ENCODE measurements at places on chromosomes 12 and 14.

GRCh38 chr12:5915511-5915910 lies 29.5 kb downstream of the ANO2 start:
- no peak for DNase-seq

DNA sequence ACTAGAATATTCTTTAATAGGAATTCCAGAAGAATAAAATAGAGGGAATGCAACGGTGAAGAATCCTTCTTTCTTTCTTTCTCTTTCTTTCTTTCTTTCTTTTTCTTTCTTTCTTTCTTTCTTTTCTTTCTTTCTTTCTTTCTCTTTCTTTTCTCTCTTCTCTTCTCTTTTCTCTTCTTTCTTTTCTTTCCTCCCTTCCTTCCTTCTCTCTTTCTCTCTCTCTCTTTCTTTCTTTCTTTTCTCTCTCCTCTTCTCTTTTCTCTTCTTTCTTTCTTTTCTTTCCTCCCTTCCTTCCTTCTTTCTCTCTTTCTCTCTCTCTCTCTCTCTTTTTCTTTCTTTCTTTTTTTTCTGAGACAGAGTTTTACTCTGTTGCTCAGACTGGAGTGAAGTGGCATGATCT lies 160.8 kb upstream of the PRICKLE1 start:
- DNase-seq = no peak

- DNase-seq = no peak
These were observed 33.6 kb upstream of the SEL1L start for GRCh38 chr14:81567302-81567701.

GRCh38 chr12:15534874-15535273 lies 212.6 kb downstream of the PTPRO start:
- DNase-seq = no peak

GRCh38 chr12:45878630-45879255 lies 111.6 kb downstream of the SCAF11 start:
- no peak for DNase-seq

DNA sequence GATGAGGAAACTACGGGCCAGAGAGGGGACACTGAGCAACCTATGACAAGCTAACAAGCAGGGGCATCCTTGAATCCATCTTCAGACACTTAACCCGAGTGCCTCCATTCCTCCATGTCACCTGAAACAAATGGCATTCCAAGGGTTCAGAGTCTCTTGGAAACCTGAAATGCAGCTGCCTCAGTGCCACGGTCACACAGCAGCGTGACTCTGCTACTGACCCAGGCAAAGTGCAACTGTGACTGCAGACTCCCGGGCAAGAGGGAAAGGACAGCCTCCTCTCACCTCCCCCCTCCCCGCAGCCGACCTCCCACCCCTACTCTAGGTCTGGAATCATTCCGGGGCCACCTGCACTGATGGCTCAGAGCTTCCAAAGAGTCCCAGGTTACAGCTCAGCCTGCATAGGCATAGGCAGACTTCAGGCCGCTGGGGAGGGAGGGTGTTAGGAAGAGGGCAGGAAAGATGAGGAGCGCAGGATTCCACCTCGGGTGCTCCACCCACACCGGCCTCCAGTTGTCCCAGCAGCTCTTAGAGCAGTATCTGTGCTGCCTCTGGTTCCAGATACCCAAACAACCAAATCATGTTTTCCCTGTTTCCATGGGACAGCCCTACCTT lies 53.2 kb downstream of the KCNK10 start:
- no peak for DNase-seq

DNA sequence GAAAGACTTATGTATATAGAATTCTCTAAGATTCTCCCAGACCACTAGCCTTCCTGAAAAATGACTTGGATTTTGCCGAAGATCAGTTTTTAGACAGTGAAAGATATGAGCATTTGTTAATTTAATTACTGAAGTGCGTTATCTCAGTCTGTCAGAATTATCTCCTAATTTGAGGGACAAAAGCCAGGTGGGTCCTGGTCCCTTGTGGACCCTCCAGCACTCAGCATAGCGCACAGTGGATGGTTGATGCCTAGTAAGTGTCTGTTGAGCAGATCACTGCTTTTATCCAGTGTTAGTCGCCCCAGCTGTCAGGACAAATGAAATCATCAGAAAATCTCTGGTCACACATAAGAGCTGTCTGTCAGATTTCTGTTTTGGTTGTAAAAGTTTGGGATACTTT lies 80.4 kb downstream of the EML1 start:
- no peak for DNase-seq

DNA sequence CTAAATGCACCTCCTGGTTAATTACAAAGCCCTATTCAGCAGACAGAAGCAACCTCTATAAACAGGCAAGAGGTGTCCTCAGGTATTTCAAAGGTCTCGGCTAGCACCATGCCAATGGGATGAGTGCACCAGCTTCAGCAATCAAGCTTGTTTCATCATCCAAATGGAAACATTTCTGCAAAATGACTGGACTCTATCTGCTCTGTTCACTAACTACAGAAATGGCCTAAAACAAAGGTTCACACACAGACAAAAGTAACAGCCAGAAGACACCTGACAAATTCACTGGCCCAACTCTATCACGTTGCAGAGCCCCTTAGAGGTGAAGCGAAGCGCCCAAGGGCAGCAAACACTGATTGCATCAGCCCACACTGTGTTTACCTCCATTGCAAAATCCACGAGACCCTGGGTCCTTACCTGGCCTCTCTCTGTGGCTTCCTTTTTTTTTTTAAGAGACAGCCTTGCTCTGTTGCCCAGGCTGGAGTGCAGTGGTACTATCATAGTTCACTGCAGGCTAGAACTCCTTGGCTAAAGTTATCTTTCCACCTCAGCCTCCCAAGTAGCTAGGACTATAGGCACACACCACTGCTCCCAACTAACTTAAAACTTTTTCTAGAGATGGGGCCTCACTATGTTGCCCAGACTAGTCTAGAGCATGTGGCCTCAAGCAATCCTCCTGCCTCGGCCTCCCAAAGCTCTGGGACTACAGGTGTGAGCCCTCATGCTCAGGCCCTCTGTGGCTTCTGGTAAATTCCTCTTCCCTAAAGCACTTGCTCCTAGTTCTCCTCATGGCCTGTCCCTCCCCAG lies 8.5 kb upstream of the SYNE3 start:
- no peak for DNase-seq

- no peak for DNase-seq
These were observed 219.2 kb downstream of the MSRB3 start for GRCh38 chr12:65497660-65498059.

GRCh38 chr12:3564861-3565260 lies 73.9 kb downstream of the PRMT8 start:
- no peak for DNase-seq

GRCh38 chr14:68873376-68873775 lies 80.5 kb upstream of the ZFP36L1 start:
- no peak for DNase-seq

DNA sequence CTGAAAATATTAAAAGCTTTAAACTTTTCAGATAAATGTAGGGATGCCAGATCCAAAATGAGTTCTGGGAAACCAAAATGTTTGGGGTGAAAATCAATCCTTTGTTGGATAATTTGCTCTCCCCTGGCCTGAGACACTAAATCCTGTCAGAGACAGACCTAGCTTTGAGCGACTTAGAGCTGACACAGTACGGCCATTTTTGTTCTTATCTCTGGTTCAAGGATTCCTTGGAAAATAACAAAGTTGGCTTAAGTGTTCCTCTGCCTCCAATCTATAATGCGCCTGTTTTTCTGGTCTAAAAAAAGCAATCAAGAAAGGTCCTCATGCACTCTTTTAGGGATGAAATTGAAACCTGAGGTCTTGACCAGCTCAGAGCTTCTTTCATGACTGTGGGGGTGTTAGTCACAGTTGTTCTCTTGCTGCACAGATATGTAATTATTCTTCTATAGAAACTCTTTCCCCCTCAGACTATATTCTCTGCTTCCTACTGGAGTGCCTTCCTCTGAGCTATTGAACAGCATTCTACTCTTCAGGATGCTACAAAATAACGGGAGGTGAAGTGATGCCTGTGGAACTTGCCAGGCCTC lies 52.3 kb upstream of the EGLN3 start:
- DNase-seq = no peak

DNA sequence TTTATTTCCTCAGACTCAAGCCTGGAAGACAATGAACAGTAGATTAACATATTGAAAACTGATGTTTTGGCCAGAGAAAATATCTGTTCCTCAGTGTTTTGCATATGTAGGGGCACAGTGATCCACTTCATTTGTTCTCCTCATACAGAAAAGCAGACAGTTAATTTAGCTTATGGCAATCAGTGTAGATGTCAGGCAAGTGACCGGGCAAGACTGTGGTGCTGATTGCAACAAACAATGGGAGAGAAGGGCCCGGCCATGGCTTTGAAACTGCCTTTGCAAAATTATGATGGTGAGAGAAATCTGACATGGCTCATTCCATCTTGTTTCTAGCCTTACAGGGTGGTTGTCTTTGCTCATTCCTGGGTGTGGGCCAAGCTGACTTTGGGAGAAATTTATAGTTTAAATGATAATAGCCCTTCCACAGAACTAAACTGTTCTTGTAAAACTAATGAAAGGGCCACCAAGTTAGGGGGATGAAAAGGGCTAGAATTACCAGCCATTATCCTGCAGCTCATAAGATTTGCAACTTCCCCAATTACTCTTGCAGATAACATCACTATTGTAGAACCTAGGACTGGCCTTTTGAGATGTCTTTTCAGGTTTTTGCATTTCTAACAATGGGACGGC lies 220.3 kb downstream of the KTN1 start:
- DNase-seq = peak; percentile 23

- no peak for DNase-seq
These were observed 12.9 kb upstream of the ORAI1 start for GRCh38 chr12:121613462-121613861.

DNA sequence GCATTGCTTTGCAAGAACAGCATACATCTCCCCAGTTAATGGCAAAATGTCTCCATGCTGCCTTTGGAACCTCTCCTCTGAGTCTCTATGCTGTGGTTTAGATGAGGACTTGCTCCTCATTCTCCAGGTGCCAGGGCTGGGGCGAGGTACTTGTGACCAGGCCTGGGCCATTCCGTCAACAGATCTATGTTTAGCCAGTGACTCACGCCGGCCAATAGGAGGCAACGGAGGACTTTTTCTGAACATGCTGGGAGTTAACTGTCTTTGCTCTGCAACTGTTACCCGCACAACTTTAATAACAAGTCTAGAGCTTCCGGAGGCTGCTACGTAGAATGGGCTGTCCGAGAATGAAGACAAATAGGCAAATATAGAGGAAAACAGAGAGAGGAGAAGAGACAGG lies 214.2 kb downstream of the GLT1D1 start:
- DNase-seq = no peak

DNA sequence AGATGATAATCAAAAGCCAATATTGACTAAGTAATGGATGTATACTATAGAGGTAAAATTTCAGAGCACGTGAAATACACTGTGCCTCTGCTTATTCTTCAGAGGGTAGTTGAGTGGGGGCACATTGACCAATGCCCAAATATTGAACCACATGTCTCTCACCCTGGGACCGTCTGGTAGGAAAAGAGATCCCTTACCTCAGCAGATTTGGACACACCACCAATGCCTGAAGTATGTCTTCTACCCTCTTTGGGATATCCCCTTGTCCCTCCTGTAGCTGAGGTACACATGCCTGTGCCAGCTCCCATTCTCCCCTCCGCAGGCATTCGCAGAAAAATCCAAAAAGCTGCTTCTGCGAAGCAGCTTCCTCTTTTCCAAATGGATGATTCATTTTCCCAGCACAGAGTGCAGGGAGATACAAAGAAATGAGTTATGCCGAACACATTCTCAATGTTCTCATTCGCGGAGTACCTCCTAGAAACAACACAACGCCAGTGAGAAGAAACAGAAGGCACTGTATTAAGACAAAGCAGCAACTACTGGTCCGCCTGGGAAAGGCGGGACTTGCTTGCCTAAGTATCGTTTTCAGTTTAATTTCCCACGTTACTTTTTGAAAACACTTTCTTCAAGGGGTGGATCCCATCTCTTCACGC lies 691 bp downstream of the ZFYVE26 start:
- DNase-seq = no peak

DNA sequence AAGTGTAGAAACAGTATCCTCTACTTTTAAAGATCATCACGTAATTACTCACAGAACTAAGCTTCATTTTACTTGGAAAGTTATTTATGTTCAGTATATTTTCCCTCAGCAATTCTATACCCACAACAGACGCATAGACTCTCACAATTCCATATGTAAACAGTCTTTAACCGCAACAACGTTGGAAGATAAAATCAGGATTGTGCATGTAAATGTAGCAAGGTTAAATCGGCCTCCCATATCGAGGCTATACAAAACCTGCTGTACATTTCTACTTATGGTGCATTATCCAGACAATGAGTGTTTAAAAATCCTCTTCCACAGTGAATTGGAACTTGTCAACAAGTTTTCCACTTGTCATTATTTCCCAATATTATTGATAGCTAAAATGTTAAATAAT lies 581.1 kb downstream of the SLC16A7 start:
- DNase-seq = no peak

GRCh38 chr12:12147111-12147510 lies 76.4 kb downstream of the BCL2L14 start:
- DNase-seq = no peak

DNA sequence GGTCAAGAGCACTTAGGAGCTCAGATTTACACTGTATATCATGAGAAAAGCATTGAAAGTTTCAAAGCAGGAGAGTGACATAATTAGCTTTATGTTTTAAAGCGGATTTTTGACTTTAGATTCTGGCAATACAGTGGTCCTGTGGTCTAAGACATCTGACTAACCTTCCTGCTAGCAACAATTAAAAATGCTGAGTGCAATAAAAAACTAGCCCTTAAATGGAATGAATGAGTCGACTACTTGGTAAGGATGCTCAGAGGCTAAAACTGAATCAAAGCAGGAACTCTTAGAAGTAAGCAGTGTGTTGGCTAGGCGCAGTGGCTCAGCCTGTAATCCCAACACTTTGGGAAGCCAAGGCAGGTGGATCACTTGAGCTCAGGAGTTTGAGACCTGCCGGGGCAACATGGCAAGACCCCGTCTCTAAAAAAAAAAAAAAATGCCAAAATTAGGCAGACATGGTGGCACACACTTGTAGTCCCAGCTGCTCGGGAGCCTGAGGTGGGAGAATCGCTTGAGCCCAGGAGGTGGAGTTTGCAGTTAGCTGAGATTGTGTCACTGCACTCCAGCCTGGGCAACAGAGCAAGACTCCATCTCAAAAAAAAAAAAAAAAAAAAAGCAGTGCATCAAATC lies 18.9 kb downstream of the BICD1 start:
- DNase-seq = no peak

DNA sequence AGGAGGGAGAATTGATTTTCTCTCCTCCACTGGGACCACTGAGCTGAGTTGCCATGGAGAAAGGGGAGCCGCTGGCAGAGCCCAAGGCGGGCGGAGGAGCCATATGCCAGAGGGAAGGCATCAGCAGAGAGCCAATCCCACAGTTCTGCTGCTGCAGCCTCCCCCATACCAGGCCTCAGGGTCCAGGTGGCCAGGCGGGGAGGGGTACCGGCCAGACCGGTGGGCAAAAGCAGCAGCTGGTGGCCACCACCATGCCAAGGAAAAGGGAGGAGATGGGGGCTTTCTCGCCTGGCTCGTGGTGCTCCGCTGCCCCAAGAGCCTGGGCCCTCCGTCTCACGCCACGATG lies 72.8 kb downstream of the PITPNM2 start:
- DNase-seq = no peak

DNA sequence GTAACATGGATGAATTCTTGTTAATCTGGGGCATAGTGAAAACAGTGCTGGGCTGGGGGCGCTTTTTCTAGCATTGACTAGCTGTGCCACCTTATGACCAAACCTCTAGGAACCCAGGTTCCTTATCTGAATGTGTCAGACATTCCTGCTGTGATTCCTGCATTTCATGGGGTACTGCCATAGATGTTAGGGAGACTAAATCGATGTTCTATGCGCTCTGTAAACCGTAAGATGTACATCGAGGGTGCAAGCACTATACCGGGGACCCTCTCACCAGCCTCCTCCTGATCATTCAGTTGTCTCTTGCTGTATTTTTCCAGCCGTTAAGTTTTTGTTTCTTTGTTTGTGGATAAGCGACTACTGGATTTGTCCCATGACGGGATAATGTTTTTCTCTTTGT lies 170.9 kb upstream of the PARP11 start:
- no peak for DNase-seq

Data from iPS DF 19.7 (cell line).